Ureter (tissue), 1 donor: ENCODE measurements at places on chromosomes 11 and 22.

DNA sequence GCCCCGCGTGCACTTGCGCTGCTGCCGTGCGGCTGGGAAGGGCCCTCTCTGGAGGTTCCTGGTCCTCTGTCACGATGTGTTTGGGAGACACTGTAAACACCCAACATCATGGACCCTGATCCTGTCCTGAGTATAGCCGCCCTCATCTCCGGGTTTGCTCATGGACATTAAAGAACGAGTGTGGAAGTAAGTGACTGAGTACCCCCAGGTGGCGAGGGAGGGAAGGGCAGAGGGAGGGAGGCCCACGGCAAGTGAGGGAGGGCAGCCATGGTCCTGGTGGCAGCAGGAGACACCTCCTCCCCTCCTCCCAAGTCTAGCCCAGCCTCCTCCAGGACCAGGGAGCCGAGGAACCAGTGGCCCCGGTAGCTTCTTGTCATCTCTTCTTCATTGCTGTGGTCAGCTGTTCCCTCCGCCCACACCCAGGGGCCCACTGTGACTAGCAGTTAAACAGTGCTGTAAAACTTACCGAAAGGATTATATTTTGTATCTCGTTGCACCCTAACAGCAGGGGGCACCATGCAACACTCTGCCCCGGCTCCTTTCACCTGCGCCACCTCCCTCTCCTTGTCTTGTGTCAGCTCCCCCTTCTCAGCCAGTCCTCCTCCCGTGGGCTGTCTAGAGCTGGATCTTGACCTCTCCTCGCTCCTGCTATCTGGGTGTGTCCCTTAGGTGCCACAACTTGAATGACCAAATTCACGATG, 566.5 kb upstream of the B3GAT1 start:
- no peak for DNase-seq

DNA sequence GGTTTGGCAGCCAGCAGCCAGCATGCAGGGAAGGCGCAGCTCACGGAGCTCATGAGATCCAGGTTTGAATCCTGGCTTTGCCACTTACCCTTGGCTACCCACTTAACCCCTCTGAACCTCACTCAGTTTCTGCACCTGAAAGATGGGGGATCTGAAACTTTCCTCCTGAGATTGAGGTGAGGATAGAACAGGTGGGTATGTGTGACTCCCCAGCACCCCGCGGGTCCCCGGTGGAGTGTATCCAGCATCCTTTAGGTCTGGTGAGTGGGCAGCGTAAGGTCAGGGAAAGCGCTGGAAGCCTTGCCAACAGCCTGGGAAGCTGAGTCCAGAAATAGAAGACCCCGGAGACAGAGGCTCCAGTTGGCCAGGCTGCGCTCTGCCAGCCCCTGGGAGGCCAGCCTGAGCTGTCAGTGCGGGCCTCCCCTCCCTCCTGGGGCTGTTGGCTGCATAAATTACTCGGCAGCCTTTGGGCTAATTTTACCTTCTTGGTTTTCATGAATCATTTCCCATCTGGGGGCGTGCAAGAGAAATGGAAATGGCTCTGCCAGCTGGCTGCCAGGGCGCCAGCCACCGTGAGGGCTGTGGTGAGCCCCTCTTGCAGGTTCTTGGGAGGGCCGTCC, 17.6 kb downstream of the PRDM11 start:
- DNase-seq = no peak

- no peak for DNase-seq
Observed at GRCh38 chr22:41146573-41146972, 54.2 kb downstream of the EP300 start.

- DNase-seq = no peak
Observed at GRCh38 chr11:111001986-111002611, 243.4 kb upstream of the POU2AF2 start.

DNA sequence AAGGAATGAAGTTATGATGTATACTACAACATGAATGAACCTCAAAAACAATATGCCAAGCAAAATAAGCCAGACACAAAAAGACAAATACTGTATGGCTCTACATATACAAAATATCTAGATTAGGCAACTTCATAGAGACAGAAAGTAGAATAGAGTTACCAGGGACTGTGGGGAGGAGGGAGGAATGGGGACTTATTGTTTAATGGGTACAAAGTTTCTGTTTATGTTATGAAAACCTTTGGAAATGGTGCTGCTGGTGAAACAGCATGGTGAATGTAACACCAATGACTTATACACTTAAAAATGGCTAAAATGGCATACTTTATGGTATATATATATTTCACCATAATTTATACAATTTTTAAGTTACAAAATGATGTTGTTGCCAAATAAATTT, 4.1 kb downstream of the AQP11 start:
- DNase-seq = no peak

DNA sequence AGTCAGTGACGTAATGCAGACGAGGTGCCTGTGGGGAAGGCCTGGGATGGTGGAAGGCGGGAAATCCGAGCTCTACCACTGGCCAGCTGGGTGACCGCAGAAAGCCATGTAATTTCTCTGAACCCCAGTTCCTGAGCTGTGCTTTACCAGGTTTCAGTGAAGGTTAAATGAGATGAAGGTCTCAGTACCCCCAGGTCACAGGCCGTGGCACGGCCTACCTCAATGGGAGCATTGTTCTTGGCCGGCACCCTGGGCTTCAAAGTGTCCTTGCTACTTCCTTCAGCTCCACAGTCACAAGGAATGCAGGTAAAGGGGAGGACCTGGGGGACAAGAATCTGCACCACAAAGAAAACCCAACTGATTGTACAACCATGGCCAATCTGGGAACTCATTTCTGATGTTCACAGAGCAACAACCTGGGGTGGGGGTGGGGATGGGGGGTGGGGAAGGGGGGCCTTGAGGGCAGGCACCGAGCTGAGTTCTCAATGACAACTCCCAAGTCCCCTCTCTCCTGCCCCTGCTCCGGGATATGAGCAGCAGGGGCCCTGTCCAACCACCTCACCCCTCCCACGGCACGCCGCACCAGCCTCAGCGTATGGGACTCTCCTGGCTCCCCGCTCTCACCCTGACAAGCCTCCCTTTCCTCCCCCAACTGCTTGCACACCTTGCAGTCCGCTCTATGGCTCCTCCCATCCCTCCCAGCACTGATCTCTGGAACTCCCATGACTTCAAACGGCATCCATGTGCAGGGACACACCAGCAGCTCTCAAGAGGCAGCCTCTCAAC, 59.1 kb upstream of the ARFGAP3 start:
- no peak for DNase-seq

GRCh38 chr11:17864478-17864941, 129.9 kb downstream of the KCNC1 start:
- DNase-seq = no peak
